ENCODE measurements at places on chromosomes 16 and 17. TPM values are rescaled to one million over a fixed set of nuclear protein-coding genes. Genes with fewer than 3 reads are reported as not detected.

Gene HID1
- 11.8 TPM for total RNA-seq

Gene SOST
- total RNA-seq: not detected

Gene WNT9B
- total RNA-seq: not detected

Gene PLA2G10
- not detected for total RNA-seq

Gene TMEM101
- 32.7 TPM for total RNA-seq

Gene GABARAPL2
- total RNA-seq: 87.6 TPM

Gene GPRC5C
- 14.1 TPM for total RNA-seq

Gene CHST4
- total RNA-seq: 4.3 TPM

Gene KRT28
- total RNA-seq: not detected

Gene CD300E
- total RNA-seq: 0.16 TPM

Gene BCL6B
- total RNA-seq: 3.9 TPM

Gene TTYH2
- total RNA-seq: 6.5 TPM

Gene TEN1
- total RNA-seq: 8.7 TPM

Gene SBK1
- not detected for total RNA-seq

Gene WNK4
- total RNA-seq: 6.7 TPM

Gene SDR42E2
- not detected for total RNA-seq

Gene NPIPB4
- 78.4 TPM for total RNA-seq

Gene HOXB3
- total RNA-seq: 48.7 TPM

Gene CMTM2
- not detected for total RNA-seq

Gene CRHR1
- total RNA-seq: 0.35 TPM

Gene ZNF750
- total RNA-seq: not detected

Gene LRRC36
- 0.27 TPM for total RNA-seq

Gene SPNS3
- total RNA-seq: not detected

Gene HS3ST4
- not detected for total RNA-seq

Measured in gastroesophageal sphincter (tissue), 4 donors.